IMR-90 (cell line): ENCODE measurements at places on chromosomes 3 and 15. TPM values are rescaled to one million over a fixed set of nuclear protein-coding genes. Genes with fewer than 3 reads are reported as not detected.

Gene POPDC2
- total RNA-seq: under 0.01 TPM in 2 replicates

Gene TMEM266
- under 0.01 TPM in 1 of 2 replicates, not detected in the other for total RNA-seq

Gene SERPINI1
- 0.36 and 1.1 TPM in 2 replicates for total RNA-seq

Gene LMLN
- total RNA-seq: 3.3 and 3.9 TPM in 2 replicates

DNA sequence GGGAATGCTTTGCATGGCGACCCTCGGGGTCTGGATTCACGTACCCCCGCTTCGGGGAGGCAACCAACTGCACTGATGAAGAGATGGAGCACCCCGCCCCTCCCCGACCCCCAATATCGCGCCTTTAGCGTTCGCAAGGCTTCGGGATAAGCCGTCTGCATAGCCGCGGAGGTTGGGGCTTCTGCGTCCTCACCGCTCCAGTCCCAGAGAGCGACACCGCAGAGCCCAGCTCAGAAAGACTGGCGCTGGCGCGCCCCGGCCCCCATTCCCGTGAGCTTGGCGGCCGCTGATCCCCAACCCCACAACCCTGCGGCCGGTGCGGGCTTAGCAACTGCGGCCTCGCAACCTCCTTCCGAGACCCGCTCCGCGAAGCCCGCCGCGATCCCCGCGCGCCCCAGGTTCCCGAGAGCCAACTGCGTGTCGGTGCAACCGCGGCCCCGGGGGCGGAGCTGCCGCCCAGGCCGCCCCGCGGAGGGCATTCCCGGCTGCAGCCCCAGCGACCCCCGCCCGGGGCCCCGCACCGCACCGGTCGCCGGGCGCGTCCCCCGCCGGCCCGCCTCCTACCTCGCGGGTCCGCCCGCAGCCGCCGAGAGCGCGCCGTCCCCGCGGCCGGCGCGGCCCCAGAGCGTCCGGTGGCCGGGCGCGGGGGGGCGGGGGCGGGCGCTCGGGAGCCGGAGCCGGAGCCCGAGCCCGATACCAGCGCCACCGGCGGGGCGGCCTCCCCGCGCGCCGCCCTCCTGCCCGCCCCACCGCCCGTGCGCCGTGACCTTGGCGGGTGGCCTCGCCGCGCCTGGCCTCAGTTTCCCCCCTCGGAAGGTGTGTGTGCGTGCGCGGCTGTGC lies 79.5 kb downstream of the IQSEC1 start:
- peak overlapping the region; percentile 53 for H3K27ac ChIP-seq
- no peaks in the 10 kb centered on the region for H3K27me3 ChIP-seq
- no peak for DNase-seq
- H3K4me1 ChIP-seq: peaks cover 37% of the 10 kb centered on the region

- no peak for DNase-seq
- H3K27ac ChIP-seq: no peak overlapping the region
- H3K27me3 ChIP-seq: peaks cover 7% of the 10 kb centered on the region
- no peak overlapping the region for H3K4me3 ChIP-seq
- H3K4me1 ChIP-seq: no peaks in the 10 kb centered on the region
These were observed 48.8 kb upstream of the ATP2B2 start for GRCh38 chr3:10554236-10554611.

- no peaks in the 10 kb centered on the region for H3K36me3 ChIP-seq
- H3K27ac ChIP-seq: no peak overlapping the region
- H3K4me1 ChIP-seq: no peaks in the 10 kb centered on the region
- H3K27me3 ChIP-seq: no peaks in the 10 kb centered on the region; the same call in 1 of the 2 replicates
These were observed 167.0 kb upstream of the UBE2E2 start for GRCh38 chr3:23035927-23036640.
